Fibroblast of the aortic adventitia (primary cell): ENCODE measurements at places on chromosomes 7 and 10.

- DNase-seq = peak; percentile 66
Observed at GRCh38 chr10:121974535-121975294, at the start of gene NSMCE4A. Gene NSMCE4A (minus strand): TSS chr10:121975217. CDS start chr10:121975165, 52 bp downstream.

DNA sequence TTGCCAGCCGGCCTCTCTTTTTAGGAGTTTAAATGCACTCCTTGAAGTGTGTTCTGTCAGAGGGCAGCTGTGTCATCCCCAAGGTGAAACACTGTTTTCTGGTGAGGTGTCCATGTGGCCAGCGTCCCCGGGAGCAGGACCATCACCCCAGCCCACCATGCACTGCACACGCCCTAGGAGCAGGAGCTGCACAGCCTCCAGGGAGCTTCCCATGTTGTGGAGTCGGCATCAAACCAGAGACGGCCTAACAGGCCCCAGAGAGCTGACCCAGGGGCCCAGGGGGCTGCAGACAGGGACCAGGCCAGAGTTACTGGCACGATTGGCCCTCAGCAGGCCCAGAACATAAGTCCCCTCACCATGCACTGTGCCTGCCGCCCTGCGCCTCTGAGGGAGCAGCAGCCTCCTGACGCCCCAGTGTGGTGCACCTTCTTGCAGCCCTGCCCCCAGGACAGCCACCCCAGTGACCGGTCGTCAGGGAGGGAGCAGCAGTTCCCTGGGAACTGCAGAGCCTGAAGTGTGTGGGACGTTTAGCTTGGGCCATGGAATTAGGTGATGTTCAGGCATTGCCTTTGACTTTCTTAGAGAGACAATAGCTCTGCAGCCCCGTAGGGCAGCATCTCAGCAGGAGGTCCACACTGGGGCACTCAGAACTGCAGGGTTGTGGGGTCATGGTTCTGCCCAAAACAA is 97.9 kb downstream of the NKX6-2 start:
- no peak for DNase-seq

GRCh38 chr7:77288676-77289320 is 89.2 kb upstream of the FGL2 start:
- DNase-seq = no peak

- DNase-seq = peak; percentile 68
Observed at GRCh38 chr10:34780818-34781380, 34.2 kb downstream of the PARD3 start.

DNA sequence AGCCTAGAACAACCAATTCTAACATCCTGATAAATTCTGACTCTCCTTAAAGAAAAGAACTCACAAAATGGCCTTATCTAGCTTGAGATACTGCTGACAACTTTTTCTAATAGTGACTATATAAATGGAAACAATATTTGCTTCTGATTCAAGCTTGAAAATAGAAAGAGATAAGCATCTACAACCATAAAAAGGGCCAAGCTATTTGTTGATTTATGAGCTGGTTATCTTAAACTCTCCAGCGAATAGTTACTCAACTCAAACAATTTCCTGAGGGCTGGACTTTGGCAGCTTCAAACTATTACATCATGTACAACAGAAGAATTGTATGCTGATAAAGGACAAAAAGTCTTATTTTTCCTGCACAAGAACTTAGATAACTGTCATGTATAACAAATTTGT is 4.6 kb downstream of the USP54 start:
- DNase-seq = peak; percentile 96

- DNase-seq = no peak
Observed at GRCh38 chr7:128385988-128386925, 23.5 kb downstream of the IMPDH1 start.

DNA sequence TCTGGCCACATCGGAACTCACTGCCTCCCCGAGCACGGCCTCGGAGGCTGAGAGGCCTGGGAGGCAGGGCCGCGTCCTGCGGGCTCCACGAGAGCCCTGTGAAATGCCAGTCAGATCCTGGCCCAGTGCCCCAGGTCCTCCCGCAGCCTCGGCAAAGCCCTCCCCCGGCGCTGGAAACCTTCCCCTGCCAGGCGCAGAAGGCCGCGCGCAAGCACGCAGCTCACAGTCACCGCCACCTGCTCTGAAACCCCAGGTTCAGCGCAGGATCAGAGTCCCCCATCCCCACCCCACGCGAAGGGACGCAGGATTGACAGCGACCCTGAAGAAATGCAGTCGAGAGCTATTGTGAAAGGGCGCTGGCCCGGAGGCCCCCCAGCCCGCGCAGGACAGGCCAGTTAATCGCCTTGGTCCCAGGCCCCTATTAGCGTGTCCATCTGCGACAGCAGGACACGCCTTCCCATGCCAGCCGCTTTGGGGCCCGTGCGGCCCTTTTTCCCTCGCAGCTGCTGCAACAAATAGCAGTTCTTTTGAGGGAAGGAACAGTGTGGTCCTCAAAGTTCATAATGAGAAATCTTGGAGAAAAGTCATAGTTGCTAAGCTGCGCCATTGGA is 13.5 kb upstream of the EGFR start:
- no peak for DNase-seq

DNA sequence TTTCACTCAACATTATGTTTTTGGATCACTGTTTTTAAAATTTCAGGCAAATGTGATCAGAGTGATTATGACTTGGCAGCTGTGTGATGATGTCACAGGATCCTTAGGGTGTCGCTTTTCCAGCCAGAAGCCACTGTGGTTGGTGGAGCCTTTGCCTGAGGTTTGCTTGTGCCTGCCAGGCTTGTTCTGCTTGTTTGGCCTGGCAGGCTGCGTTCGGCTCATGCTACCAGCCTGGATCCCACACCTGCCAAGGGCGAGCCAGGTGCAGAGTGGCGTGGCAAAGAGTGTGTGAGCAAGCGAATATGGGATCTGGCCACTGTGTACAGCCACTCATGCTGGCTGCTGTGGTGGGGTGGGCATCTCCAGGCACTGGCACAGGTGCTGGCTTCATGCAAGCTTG is 55.7 kb downstream of the ADK start:
- no peak for DNase-seq

GRCh38 chr10:34838366-34838900 is 23.3 kb upstream of the PARD3 start:
- DNase-seq = no peak

DNA sequence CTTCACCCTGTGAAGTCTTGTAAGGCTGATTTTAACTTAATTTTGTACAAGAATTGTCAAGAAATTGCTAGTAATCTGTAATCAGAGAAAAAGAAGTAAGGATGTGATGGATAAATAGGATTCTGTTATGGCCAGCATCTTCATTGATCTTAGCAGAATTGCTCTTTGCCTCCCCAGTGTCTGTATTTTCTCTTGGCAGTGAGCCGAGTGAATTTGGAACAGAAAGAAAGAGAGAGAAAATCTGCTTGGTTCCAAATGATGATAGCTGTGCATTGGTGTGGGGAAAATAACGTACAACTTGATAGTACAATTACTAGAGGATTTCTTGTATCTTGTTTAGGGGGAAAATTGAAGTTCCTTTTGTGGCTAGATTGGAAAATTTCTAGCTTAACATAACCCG is 34.6 kb downstream of the VTI1A start:
- DNase-seq = no peak

DNA sequence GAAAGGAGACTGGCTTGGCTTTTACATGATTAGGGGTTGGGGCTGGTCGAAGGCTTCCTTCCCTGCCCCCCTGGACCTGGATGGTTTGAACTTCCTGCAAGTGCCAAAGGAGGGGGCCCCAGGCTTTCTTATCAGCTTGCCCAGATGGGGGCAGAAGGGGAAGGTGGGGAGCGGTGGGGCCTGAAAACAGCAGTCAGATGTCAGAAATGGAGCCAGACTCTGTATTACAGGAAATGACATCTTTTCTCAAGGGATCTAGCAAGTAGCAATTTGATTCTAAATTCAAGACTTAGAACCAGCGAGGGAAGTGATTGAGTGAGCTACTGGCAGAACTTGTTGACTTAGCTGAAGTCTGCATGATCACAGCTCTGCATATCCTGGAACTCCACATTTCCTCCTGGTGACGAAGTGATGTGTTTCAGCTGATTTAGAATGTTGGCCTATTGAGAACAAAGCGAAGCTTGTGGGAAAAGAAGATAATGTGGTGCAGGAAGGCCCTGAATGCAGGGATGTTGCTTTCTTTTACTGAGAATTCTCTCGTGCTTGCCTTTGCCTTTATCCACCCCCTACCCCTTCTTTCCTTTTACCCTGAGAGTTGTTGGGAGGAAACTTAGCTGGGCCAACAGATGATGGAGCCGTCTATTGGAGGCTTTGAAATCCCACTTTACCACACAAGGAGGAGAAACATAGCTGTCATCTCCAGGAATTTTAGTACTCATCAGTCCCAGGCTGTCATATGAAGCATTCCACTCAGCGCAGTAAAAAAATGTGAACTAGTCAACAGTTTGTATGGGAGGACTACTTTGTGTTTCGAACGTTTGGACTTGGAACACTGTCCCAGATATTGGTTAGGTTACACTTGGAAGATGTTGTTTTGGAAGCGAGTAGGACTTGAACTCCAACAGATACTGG is 43.2 kb downstream of the CCNY start:
- DNase-seq = peak; percentile 87

DNA sequence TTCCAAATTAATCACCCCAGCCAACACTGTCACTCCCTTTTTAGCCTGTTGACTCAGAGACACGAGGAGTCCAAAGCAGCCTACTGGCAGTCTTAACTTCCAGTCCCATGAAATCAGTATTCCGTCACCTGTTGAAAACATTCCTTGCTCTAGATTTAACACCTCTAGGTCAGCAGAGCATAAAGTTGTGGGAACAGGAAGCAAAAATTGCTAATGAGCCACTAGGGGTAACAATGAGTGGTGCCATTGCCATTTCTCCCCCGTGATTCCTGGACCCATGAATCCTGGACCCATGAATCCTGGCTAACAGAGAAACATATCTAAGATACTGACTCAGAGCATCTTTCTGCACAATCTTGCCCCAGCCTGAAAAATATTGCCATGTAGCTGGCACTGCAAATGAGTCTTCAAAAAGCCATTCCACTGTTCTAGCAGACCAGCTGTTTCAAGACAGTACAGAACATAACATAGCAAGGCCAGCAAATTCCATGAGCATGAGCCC is 252.7 kb upstream of the PTER start:
- no peak for DNase-seq

- no peak for DNase-seq
Observed at GRCh38 chr7:505171-505570, 14.5 kb downstream of the PDGFA start.

GRCh38 chr7:2926120-2926895 is 82.2 kb upstream of the GNA12 start:
- DNase-seq = no peak
